Stimulated activated CD4-positive, alpha-beta T cell treated with anti-CD3 and anti-CD28 coated beads, Interleukin-12 subunit alpha, Interleukin-12 subunit beta, amount 100 ng/mL, for 24 hours (primary cell): ENCODE measurements at places on chromosomes 11 and 22.

DNA sequence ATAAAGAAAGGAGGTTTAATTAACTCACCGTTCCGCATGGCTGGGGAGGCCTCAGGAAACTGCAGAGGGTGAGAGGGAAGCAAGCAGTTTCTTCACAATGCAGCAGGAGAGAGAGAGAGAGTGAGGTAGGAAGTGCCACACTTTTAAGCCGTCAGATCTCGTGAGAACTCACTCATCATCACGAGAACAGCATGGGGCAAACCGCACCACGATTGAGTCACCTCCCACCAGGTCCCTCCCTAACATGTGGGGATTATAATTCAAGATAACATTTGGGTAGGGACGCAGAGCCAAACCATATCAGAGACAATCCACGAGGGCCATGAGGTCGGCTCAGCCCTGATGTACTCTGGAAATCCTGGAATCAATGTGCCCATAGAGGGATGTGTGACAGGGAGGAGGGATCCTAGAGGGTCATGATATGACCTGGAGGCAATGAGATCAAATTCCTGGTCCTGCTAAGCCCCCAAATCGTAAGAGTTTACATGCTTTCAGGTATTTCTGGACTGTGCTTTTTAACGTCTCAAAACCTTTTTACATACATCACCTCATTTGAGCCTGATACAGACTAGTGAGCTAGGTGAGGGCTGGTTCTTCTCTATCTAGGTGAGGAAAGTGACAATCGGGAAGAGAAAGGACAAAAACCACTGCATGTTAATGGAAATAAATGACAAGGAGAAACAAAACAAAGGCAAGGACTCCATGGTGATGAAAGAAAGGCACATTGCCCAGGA lies 19.5 kb upstream of the RASSF10 start:
- DNase-seq: no peak

GRCh38 chr11:35747668-35748067 lies 85.1 kb downstream of the TRIM44 start:
- DNase-seq: no peak

GRCh38 chr11:115874843-115875242 lies 370.6 kb upstream of the CADM1 start:
- no peak for DNase-seq

DNA sequence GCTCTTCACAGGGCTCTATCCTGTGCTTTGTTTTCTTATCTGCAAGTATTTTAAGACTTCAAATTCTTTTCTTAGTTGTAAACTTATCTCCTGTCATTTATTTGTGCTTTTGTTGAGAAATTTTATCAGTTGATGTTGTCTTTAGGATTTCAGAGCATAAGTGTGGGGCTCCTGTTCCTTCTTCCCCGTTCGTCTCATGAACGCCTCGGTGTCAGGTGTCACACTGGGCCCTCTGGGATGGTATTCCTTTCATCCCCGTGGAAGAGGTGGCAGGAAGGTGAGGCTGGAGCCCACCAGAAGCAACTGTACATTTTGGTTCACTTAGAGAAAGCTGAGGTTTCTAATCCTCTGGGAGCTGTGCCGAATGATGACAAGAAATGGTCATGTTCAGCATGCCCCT lies 17.9 kb downstream of the NADSYN1 start:
- no peak for DNase-seq

GRCh38 chr11:108565653-108566052 lies 27.9 kb downstream of the EXPH5 start:
- no peak for DNase-seq

DNA sequence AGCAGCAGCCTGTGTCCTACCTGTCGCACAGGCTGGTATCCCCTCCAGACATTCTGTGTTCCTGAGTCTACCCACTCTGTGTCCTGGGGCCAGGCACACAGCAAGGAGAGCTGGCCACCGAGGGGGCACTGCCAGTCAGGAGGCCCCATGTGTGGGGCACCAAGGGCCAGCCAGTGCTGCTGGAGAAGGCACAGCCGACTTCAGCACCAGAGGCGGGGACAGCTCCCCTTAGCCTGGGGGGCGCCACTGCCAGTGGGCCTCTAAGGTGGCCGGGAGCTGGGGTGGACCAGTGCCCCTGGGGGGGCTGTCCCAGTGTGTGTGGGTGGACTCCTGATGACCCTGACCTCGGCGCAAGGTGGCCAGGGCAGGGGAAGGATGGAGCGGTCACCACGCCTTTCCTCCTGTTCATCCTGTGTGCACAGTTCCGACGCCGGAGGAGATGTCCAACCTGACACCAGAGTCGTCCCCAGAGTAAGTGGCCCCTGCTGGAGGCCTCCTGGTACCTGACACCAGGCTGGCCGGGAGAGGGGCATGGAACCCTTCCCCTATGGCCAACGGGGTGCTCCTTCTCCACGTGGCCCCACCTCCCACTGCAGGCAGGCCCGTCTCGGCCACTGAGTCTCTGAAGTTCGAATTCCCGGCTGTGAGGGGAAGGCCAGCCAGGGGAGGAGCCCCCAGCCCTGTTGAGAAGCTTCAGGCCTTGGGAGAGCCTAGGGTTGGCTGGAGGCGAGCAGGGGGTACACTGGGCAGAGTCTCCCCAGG lies 35.4 kb downstream of the MOB2 start:
- DNase-seq: no peak

- no peak for DNase-seq
These were observed 4.8 kb downstream of the RTL6 start for GRCh38 chr22:44493206-44493605.

- no peak for DNase-seq
These were observed 7.1 kb downstream of the TRIOBP start for GRCh38 chr22:37703906-37704305.
